GM18507 (cell line): ENCODE measurements at places on chromosomes 5 and 9.

DNA sequence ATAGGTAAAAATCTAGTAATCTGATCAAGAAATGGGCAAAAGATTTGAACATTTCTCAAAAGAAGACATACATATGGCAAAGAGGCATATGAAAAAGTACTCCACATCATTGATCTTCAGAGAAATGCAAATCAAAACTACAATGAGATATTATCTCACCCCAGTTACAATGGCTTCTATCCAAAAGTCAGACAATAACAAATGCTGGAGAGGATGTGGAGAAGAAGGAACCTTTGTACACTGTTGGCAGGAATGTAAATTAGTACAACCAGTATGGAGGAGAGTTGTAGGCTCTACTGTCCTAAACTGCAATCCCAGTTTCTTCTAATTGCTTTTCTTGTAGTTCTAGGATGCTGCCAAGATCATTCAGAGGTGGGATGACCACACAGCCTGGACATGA, 193.5 kb upstream of the RFX3 start:
- DNase-seq: no peak

- no peak for DNase-seq
Observed at GRCh38 chr5:143328589-143329220, 74.8 kb downstream of the NR3C1 start.

GRCh38 chr9:110546411-110546871, 33.1 kb downstream of the SVEP1 start:
- DNase-seq: no peak

DNA sequence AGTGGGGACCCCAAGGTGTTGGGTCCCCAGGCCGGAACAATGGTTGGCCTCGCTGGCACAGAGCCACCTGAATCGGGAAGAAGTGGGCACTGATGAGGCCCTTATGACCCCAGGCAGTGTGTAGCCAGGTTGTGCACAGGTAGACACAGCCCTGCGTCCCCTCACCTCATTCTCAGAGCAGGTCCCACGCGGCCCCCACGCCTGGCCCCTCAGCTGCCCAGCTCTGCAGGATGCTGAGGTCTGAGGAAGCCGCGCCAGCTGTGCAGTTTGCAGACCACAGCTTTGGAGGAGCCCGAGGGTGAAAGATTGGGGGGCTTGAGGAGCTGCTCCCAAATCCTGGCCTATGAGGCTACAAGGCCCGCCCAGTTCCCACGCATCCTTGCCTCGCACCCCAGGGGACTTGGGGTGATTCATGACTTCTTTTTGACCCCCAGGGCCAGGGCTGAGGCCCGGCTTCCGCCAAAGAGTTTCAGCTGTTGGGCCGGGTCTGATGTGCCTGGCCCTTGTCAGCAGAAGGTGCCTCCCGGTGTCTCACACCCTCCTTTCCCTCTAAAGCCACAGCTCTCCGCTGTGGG, 87.8 kb upstream of the PHYKPL start:
- no peak for DNase-seq

DNA sequence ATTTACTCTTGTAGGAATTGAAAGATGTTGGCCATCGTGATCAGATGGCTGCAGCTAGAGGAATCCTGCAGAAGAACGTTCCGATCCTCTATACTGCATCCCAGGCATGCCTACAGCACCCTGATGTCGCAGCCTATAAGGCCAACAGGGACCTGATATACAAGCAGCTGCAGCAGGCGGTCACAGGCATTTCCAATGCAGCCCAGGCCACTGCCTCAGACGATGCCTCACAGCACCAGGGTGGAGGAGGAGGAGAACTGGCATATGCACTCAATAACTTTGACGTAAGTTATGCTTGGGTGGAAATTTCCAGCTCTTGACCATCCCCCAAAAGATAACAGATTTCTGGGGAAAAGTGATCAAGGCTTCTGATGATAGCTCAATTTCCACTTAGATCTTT, 50.6 kb downstream of the LRRTM2 start:
- no peak for DNase-seq

GRCh38 chr5:158380661-158381060, 521.7 kb upstream of the CLINT1 start:
- DNase-seq: no peak

GRCh38 chr5:52964138-52964537, 25.0 kb upstream of the ITGA2 start:
- DNase-seq: no peak

DNA sequence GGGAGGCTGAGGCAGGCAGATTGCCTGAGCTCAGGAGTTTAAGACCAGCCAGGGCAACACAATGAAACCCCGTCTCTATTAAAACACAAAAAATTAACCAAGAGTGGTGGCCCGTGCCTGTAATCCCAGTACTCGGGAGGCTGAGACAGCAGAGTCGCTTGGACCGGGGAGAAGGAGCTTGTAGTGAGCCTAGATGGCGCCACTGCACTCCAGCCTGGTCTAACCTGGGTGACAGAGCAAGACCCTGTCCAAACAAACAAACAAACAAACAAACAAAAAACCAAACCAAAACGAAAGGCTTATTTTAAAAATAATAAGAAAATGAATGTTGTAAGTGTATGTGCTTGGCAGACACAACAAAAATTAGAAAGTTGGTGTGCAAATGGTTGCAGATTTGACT, 536.3 kb upstream of the PTPRD start:
- DNase-seq: no peak
